Breast epithelium (tissue), 4 donors: ENCODE measurements at places on chromosomes 13 and 19.

- no peak for DNase-seq
Observed at GRCh38 chr13:109859898-109860297, 73.5 kb upstream of the IRS2 start.

GRCh38 chr19:4636151-4636717 lies 3.1 kb upstream of the TNFAIP8L1 start:
- DNase-seq: peak; percentile 21

DNA sequence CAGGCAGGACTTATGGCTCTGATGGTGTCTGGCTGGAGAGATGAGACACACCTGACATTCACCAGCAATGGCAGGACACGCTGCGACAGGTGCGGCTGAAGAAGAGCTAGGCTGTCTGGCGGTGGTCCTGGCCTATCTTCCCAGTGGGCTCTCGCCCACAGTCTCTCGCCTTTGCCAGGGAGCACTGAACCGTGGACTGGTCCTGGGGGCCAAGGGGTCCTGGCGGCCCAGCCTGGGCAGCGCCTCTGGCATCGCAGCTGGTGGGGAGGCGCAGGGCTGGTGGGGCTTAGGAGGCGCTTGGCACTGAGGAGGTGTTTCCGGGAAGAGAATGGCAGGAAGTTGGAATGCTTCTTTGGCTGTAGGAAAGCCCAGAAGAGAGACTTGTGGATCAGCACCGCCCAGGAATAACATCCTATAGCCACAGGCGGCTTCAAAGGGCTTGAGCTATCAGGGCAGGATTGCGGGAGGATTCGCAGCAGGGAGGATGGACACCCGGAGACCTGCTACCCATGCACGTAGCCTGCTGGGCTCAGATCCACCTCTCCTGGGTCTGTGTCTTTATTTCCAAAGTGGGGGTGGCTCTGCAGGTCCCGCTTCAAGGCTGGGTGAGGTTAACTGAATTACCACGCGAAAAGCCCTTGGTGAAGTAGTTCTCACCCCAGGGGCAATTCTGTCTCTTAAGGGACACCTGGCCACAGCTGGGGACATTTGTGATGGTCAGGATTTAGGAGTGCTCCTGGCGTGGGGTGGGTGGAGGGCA lies 14.6 kb downstream of the KDM4B start:
- no peak for DNase-seq

- peak; percentile 35 for DNase-seq
Observed at GRCh38 chr19:5083547-5083965, 114.6 kb downstream of the KDM4B start.

GRCh38 chr19:33818411-33818810 lies 21.7 kb downstream of the KCTD15 start:
- DNase-seq: no peak

- DNase-seq: no peak
Observed at GRCh38 chr13:104944176-104944575, 1591.3 kb downstream of the EFNB2 start.

DNA sequence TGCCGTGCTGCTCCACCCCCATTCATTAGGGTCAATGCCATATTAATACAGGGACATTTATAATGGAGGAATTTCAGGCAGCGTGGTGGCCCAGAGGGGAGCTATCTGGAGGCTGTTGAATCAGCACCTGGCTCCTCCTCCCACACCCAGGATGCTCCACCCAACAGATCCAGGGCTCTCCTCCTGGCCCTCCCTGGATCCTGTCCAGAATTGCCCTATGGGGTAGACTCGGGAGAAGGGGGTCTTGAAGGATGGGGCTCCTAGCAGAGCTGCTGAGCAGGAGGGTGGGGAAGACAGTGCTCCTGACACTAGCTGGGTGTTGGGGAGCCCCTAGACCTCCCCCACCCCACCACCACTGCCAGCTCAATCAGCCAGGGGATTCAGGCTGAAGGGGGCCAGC lies 5.2 kb upstream of the OR10H5 start:
- no peak for DNase-seq

GRCh38 chr13:49421391-49421790 lies 22.5 kb downstream of the CAB39L start:
- DNase-seq: no peak

GRCh38 chr13:36453516-36453915 lies 21.2 kb downstream of the CCNA1 start:
- no peak for DNase-seq

DNA sequence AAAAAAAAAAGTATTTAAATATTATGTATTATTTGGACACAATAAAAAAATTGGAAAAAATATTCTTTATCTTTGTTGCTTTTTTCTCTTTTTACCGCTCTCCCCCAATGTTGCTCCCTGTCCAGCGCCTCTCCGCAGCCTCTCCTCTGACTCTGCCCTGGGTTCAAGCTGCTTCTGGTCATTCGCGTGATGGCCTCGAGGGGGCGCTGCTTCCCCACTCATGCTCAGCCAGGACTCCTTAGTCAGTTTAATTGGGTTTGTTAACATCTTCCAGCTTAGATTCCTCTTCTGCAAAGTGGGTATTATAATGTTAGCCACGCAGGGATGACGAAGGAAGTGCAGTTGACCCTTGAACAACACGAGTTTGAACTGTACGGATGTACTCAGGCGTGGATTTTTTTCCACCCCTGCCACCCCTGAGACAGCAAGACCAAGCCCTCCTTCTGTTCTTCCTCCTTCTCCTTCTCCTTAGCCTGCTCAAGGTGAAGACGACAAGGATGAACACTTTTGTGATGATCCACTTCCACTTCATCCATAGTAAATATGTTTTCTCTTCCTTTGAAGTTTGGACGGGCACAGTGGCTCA lies 4.9 kb upstream of the NWD1 start:
- DNase-seq: no peak

DNA sequence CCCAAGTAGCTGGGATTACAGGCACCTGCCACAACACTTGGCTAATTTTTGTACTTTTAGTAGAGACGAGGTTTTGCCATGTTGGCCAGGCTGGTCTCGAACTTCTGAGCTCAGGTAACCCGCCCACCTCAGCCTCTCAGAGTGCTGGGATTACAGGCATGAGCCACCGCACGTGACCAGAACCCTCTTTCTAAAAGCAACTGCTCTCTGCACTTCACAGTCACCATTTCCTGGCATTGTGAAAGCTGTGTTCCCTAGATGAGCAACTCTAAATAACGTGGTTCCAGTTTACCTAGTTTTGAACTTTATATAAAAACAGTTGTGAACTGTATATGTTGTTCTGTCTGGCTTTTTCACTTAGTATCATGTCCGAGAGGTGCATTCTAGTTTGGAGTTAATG lies 152.9 kb downstream of the SIPA1L3 start:
- no peak for DNase-seq

DNA sequence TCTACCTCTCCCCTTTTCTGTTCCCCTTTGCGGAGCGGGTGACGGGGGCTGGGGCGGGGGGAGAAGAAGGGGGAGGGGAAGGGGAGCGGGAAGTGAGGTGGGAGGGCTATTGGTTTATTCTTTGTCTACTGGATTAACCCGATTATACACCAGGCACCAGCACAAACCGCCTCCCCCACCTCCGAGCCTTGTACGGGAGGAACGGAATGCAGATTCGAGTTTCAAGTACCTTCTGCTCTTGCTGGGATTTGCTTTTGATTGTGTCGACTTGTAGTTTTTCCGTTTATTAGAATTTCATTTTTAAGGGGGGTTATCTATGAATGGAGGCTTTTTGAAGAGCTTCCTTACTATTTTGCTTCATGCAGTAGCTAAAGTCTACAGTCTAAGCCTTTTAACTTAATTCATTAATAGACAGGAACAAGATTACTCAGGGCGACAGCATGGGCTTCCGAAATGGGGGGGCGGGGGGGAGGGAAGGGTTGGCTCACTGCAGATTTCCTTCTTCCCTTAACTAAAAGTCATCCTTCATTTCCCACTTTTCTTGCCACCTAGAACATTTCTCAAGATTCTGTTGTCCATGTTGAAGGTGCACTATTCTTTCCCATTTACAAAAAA lies 937 bp upstream of the SPRY2 start:
- DNase-seq: no peak

- no peak for DNase-seq
Observed at GRCh38 chr19:38213911-38214625, 10.0 kb downstream of the DPF1 start.

DNA sequence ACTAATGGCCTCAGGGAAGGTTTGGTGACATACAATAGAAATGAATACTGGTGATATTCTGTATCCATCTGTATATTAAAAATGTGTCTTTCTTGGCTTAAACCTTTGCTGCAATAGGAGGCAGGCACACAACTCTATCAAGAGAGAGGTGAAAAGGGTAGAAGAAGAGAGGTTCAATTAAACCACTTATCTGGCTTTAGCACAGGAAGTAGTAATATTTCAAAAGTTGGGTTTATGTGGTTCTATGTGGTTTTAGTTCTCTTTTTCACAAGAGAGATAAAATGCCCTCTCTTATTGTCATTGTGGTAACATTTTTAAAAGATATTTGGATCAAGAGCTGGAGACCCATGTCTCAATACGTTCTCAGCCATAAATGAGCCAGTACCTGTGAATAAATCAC lies 146.2 kb upstream of the FNDC3A start:
- DNase-seq: no peak

DNA sequence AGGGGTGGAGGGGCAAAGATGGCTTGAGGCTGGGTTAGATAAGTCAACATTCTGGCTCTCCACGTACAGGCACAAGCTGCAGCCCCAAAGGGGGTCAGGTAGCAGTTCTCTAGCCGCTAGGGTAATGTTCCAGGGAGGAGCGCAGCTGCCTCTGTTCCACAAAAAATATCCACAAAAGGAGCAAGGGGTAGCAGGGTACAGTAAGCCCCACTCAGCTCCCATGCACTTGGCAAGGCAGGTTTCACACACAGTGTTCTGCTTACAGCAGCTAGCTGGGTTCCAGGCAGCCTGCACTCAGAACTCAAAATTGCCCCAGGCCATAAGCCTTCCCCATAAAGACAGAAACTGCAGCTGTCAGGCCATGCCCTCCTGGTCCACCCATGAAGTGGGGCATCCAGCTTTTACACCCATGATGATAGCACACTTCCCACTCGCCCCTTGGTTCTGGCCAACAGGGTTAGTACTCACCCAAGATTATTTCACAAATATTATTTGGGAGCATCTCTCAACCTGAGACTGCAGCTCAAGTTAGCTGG lies 130.0 kb downstream of the CYSLTR2 start:
- no peak for DNase-seq

GRCh38 chr13:25252752-25253151 lies 34.5 kb downstream of the MTMR6 start:
- no peak for DNase-seq

DNA sequence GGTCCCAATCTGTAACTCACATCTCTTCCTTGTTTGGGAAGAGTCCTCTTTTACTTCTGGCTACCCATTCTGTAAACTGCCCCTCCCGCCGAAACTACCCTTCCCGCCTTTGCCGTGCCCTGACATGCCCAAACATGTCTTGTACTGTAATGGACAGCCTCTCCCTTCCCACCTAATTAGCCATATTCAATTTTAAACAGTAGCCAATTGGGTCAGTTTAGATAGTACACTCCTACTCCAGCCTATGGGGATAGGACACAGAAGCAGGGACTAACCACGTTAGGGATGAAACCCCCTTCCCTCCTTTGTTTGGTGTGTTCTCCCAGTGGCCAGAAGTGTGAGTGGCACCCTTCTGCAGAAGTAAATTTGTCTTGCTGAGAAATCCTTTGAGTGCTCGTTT lies 34.2 kb downstream of the SACS start:
- no peak for DNase-seq

DNA sequence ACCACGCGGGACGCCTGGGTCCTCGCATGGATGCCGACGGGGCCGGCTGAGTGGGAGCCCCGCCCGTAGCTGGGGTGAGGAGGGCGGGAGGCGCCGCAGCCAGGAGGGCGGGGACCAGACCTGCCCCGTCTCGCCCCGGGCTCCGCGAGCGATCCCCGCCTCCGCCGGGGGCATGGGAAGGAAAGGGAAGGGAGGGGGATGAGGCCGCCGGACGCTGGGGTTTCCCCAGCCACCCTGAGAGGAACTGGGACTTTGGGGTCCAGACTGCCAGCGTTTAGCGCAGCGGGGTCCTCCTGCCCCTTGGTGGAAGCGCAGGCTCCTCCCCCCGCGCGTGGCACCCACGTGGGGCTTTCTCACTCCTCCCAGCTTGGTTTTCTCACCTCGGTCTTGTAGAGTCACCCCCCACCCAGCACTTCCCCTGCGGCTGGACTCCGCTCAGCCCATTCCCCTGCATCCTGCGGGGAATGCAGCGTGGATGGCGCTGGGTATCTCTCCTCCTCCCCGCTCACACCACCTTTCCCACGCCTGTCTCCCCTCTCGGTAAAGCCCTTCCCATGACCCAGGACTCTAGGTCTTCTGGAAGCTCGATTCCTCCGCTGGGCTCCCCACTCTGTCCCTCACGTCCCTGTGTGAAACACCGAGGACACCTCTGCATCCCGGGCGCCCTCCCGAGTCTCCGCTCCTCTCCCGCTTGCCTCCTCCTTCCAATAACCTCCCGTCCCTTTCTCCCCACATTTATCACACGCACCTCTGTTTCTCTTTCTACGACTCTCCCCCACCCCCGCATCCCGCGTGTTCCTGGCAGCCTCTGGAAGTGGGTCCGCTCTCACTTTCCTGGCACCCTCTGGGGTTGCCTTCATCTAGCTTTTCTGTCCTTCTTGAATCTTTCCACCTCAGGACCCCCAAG lies 2.1 kb downstream of the TGFB1 start:
- DNase-seq: no peak

DNA sequence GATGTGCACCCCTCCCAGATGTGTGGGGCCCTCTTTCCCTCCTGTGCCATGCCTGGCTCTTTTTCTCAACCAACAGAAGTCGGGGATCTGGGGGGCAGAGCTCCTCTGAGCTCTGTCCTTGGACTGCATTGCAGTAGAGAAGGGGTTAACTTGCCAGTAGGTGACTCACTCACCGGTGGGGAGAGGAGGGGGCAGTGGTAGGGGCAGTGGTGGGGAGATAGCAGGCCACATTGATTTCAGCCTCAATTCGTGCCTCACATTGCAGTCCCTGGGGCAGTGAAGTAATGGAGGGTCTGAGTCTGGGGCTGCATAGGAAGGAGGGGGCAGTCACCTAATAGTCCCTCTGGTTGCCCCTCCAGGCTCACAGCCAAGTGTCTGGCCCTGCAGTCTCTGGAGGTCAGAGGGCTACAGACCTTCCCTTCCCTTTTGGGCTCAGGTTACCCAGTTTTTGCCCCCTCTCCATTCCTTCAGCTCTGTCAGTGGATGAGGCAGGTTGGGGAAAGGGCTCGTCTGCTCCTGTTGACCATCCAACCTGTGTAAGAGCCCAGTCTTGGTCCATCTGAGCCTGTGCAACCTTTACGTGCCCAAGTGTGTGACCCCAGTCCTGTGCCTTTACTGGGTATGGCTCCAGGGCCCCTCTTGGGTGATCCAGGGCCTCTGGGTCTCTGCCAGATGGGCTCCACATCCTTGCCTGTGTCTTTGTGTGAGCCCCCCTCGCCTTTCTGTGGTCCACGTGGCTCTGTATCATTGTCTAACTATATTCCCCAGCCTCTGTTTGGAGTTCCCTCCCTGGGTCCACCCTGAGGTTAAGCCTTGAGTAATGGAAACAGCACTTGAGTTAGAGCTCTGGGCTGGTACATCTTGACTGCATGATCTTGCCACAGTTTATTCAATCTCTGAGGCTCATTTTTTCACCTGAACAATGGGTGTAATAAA lies 13.0 kb downstream of the CIC start:
- no peak for DNase-seq

- DNase-seq: no peak
Observed at GRCh38 chr13:111964411-111965035, 102.4 kb upstream of the SOX1 start.
